ENCODE measurements at places on chromosomes 6 and 20.

- H3K4me1 ChIP-seq = no peaks in the 10 kb centered on the region
- no peak overlapping the region for H3K27ac ChIP-seq
- no peak overlapping the region for H3K4me3 ChIP-seq
- no peaks in the 10 kb centered on the region for H3K27me3 ChIP-seq
Observed at GRCh38 chr6:163585932-163586437, 171.5 kb downstream of the QKI start.

GRCh38 chr20:35791821-35792220, 20.0 kb downstream of the PHF20 start:
- no peaks in the 10 kb centered on the region for H3K27me3 ChIP-seq
- no peak overlapping the region for H3K27ac ChIP-seq
- no peaks in the 10 kb centered on the region for H3K4me1 ChIP-seq
- no peak for DNase-seq
- H3K4me3 ChIP-seq = no peak overlapping the region

DNA sequence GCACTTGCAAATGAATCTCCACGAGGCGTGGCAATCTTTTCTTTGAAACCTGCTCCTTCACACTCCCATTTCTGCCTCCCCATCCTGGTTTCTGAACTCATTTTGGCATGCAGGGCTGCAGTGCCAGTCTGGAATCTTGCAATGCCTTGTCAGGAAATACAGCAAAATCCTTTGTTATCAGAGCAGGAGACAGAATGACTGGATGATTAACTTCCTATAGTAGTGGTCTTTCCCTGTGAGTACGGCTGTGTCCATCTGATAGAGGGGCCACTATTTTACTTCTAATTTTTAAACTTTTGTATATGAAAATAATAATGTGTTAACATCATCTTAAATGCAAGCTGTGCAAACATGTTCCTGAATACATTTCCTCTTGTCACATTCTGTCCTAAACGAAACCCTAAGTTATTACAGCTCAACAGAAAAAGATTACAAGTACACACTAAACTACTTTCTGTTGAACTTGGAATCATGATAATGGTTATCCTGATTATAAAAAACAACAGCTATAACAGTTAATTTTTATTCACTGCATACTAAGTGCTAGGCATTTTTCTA, 140.2 kb downstream of the KIF13A start:
- H3K36me3 ChIP-seq = no peaks in the 10 kb centered on the region
- no peak overlapping the region for H3K4me3 ChIP-seq
- no peak for DNase-seq
- no peaks in the 10 kb centered on the region for H3K27me3 ChIP-seq

DNA sequence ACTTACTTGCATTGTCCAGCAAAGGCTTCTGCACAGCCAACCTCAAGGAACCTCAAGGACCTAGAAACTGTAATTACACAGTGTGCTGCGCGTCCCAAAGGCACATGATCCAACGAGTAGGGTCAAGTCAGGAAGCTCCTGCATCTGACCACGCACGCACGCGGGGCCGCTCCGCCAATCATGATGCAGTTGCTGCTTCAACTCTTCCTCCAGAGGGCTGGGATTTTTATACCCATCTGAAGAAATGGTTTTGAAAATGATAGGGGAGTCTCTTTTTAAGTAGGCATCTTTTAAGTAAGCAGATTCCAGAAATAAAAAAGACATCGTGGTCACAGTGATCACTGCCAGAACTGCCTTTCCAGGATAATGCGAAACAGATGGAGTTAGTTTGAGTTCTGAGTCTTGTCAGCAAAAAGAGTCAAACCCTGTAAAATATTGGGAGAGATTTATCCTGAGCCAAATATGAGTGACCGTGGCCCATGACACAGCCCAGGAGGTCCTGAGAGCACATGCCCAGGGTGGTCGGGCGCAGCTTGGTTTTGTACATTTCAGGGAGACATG, 34.0 kb downstream of the KIF25 start:
- no peak overlapping the region for H3K4me3 ChIP-seq
- H3K27ac ChIP-seq = no peak overlapping the region
- H3K27me3 ChIP-seq = no peaks in the 10 kb centered on the region
- no peak for DNase-seq

DNA sequence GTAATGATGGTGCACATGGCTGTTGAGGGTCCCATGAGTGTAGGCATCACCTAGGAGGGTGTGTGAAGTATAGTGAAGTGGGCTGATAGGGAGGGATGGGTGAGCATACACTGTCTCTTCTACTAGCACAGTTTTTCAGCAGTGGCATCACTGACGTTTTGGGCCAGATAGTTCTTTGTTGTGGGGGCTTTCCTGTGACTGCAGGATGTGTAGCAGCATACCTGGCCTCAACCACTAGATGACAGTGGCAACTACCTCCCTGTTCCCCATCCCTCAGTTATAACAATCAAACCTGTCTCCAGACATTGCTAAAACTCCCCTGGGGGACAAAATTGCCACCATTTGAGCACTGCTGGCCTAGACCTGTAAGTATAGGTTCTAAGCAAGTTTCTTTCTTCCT, 239.0 kb downstream of the FOXC1 start:
- no peaks in the 10 kb centered on the region for H3K36me3 ChIP-seq
- no peak overlapping the region for H3K27ac ChIP-seq
- H3K4me3 ChIP-seq = no peak overlapping the region
- H3K4me1 ChIP-seq = no peaks in the 10 kb centered on the region

DNA sequence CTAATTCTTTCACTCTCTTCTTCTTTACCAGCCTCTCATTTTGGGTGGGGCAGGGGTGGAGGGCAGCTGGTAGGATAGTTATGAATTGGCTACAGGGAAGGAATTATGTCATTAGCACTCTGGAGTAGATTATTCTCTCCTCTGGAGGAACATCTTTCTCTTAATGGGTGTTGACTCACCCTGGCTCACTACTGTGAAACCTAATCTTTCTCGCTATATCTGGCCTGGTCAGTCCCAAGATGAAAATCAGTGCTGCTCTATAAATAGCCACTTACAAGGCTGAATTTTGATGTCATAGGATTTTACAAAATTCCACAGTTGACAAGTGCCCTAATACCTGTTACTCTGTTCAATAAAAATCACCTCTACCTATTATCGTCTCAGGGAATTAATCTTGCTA, 151.3 kb downstream of the COL9A1 start:
- no peaks in the 10 kb centered on the region for H3K36me3 ChIP-seq
- DNase-seq = no peak
- no peaks in the 10 kb centered on the region for H3K27me3 ChIP-seq
- no peak overlapping the region for H3K4me3 ChIP-seq
- H3K27ac ChIP-seq = no peak overlapping the region

GRCh38 chr6:47478233-47479139, 897 bp downstream of the CD2AP start:
- H3K36me3 ChIP-seq = no peaks in the 10 kb centered on the region
- peaks cover 5% of the 10 kb centered on the region for H3K4me1 ChIP-seq
- H3K27ac ChIP-seq = peak overlapping the region; percentile 94

All from effector memory CD4-positive, alpha-beta T cell (primary cell).